ENCODE measurements at places on chromosomes 6 and 20. TPM values are rescaled to one million over a fixed set of nuclear protein-coding genes. Genes with fewer than 3 reads are reported as not detected.

ELOVL4 gene
- 0.19 TPM for total RNA-seq

PAK5 gene
- not detected for total RNA-seq

ANKRD66 gene
- not detected for total RNA-seq

ULBP1 gene
- total RNA-seq, result 0.38 TPM

GRCh38 chr6:113690281-113691259, 166.6 kb upstream of the MARCKS start:
- H3K36me3 ChIP-seq, result no peaks in the 10 kb centered on the region
- no peak for DNase-seq
- H3K27ac ChIP-seq, result no peak overlapping the region
- H3K27me3 ChIP-seq, result no peaks in the 10 kb centered on the region
- no peak overlapping the region for H3K4me3 ChIP-seq

GRCh38 chr20:48578397-48579098, 249.3 kb downstream of the PREX1 start:
- no peaks in the 10 kb centered on the region for H3K36me3 ChIP-seq
- H3K4me3 ChIP-seq, result no peak overlapping the region
- no peak overlapping the region for H3K27ac ChIP-seq

GRCh38 chr6:15630202-15630601, 32.6 kb downstream of the DTNBP1 start:
- H3K4me3 ChIP-seq, result no peak overlapping the region
- H3K27me3 ChIP-seq, result no peaks in the 10 kb centered on the region
- H3K4me1 ChIP-seq, result no peaks in the 10 kb centered on the region
- no peaks in the 10 kb centered on the region for H3K36me3 ChIP-seq
- H3K27ac ChIP-seq, result no peak overlapping the region

DNA sequence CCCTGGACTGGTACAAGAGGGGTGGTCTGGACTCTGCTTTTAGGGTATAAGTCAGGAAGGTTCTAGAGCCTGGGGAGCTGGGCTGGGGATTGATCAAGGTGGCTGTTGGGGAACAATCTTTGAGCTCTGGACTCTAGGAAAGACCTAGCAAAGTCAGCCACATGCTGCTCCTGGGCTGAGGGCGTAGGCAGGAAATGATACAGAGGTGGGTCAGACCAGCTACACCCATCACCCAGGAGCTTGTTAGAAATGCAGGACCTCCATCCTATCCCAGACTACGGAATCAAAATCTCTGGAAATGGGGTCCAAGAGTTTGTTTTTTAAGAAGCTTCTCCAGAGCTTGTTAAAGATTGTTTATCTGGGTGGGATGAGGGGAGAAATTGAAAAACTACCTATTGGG, 9.4 kb downstream of the ADTRP start:
- H3K27ac ChIP-seq, result no peak overlapping the region
- no peak overlapping the region for H3K4me3 ChIP-seq
- H3K4me1 ChIP-seq, result peaks cover 16% of the 10 kb centered on the region
- H3K27me3 ChIP-seq, result peaks cover 5% of the 10 kb centered on the region
- H3K36me3 ChIP-seq, result no peaks in the 10 kb centered on the region
- DNase-seq, result no peak
